ENCODE measurements at places on chromosomes 5 and 9. TPM values are rescaled to one million over a fixed set of nuclear protein-coding genes. Genes with fewer than 3 reads are reported as not detected.

DNA sequence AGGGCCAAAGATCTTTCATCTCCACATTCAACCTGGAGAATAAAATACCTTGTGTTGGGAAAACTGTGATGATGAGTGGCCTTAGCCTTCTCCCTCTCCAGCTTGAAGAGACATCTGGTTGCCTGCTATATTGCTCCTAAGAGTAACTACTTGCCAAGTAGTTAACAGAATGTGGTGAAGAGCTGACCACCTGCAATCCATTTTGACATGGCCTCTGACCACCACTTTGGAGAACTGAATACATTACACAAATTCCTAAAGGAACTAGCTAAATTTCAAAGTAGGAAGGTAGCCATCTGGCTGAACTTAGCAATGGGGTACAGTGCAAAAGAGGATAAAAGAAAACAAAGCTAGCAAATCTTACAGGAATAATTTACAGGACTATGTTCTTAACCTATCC, 7.2 kb downstream of the TBCA start:
- no peak for DNase-seq

DNA sequence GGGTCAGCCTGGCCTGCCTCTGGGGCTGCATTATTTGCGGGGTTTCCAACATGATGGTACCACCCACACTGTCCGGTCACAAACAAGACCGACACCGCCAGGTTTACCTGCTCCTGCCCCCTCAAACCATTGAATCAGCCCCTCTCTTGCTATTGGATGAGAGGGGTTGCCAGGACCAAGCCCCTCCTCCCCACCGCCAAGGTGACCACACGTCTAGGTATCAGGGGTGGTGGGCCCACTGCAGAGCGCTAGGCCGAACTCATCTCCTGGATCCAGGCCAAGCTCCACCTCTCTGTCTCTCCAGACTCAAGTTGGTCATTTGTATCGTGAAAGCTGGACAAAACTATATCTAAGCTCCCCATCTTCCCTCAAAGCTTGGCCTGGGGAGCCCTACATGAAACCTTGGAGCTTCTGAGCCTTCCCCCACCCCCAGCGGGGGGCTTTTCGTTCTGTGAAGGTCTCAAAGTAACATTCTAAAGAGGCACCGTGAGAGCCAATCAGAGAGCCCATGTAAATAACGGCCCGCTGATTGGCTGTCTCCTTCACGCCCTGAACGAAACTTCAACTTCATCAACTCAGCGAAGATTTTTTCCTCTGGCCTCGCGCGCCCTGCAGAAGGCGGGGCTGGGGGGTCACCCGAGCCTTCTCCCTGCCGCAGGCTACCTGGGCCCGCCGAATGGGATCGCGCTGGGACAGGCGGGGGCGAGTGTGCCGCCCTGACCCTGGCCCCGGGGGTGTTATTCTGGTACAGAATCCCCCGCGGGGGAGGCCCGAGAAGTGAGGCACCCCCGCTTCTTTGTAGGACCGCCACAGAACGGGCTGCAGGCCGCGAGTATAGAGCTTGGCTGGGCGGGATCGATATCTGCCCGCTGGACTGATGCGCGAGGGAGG, 49.6 kb upstream of the PSD2 start:
- DNase-seq, result no peak

- DNase-seq, result peak; percentile 54
Observed at GRCh38 chr5:135488727-135489465, 36.7 kb upstream of the TIFAB start.

- DNase-seq, result no peak
Observed at GRCh38 chr9:84556556-84556955, 113.0 kb upstream of the NTRK2 start.

DNA sequence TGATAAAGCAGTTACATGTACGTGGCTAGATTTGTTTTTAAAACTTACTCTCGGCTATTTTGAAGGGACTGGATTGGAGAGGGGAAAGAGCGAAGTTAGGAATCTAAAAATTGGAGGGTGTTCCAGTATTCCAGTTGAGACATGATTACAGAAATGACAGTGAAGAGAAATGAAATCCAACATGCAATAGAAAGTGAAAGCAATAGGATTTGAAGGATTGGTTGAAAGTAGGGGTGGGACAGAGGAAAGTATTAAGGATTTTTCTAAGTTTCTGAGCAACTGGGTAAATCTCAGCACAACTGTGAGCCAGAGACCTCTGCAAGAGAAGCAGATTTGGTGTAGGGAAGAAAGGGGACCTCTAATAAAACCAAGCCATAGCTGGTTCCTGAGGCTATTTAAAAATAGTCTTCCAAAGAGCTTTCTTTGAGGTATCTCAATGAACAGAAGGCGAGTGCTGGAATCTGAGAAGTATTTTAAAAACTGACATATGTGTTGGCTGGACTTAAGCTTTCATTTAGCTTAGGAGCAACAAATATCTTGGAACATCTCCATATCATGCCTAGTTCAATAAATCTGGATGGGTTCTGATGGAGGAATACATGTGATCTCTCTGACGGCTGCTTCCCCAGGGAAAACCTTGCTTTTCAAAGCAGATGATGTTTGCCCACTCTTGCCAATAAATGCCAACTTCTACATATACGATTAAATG, 110.4 kb upstream of the IFNK start:
- DNase-seq, result no peak

The CD274 gene
- polyA plus RNA-seq, result 0.62 TPM

The AQP3 gene
- polyA plus RNA-seq, result 50.0 TPM

The LIX1 gene
- 4.3 TPM for polyA plus RNA-seq

The MRNIP gene
- polyA plus RNA-seq, result 29.0 TPM
